ENCODE measurements at places on chromosomes 4 and X. TPM values are rescaled to one million over a fixed set of nuclear protein-coding genes. Genes with fewer than 3 reads are reported as not detected.

- no peak for DNase-seq
Measured at GRCh38 chrX:47187106-47187677, 6.4 kb upstream of the UBA1 start.

GRCh38 chrX:9205599-9206223 lies 171.8 kb upstream of the FAM9B start:
- no peak for DNase-seq

DNA sequence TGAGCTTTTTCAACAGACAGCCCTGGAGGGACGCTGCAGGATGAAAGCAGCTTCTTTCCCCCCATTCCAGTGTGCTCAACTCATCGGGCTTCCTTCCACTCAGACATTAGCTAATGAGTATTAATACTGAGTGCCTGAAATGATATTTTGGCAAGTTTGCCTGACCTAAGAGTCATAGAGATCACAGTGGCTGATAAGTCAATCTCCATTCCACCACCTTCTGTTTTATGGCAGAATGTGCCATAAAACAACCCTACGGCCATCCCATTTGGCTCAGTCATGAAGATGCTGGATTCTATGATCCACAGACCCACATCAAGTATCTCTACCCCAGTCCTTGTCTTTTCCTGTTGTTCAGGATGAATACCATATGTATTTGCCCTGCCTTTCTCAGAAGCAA lies 48.3 kb upstream of the MAB21L2 start:
- no peak for DNase-seq

ZDHHC15 gene
- polyA plus RNA-seq: 0.09 TPM

DNA sequence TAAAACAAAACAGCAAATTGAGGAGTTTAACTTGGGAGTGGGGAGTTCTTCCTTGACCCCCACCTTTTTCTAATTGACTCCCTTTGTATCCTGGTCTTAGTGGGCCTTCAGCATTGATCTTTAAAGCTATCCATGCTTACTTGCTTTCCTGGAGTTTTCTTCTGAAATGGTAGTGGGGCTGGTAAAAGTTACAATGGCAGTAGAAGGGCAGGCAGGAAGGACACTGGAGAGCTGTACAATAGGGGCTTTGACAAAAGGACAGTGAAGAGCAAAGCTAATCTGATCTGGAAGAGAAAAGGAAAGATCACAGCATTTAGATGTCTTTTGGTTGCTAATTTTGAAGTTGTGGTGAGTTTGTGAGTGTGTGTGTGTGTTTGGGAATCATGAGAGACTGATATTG lies 111.5 kb downstream of the MID1 start:
- DNase-seq: no peak

- DNase-seq: peak; percentile 65
Measured at GRCh38 chrX:8913655-8914409, 112.6 kb upstream of the FAM9A start.

DNA sequence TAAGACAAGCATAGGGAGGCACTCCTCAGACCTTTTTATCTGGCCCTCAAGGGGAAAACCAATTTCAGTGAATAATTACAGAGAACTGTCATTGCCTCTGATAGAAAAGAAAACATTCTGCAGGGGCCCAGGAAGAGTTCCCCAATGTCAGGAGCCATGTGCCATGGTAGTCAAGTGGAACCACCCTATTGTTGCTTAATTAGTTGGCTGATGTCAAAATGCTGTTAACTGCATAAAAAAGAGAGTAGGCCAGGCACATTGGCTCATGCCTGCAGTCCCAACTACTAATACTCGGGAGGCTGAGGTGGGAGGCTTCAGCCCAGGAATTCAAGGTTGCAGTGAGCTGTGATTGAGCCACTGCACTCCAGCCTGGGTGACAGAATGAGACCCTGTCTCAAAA lies 28.6 kb upstream of the OGT start:
- DNase-seq: no peak

DNA sequence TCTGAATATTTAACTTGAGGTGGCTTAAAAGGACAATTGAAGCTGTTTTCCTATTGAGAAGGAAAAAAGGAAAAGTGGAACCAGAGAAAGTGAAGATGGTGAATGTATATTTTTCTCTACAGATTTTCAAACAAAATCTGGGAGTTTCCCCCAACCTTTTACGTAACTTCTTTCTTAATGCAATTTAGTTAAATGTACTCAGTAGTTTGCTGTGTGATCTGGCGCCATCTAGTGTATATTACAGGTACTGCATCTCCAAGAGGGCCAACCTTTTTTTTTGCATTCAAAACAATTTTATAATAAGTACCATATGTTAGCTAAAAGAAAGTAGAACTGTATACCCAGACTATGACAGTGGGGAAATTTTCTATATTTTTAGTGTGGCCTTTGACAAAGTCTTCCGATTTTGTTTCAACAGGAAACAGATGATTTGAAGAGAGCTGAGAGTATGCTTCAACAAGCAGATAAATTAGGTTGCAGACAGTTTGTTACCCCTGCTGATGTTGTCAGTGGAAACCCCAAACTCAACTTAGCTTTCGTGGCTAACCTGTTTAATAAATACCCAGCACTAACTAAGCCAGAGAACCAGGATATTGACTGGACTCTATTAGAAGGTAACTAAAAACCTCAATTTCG lies 82.0 kb downstream of the PLS3 start:
- DNase-seq: peak; percentile 77

DNA sequence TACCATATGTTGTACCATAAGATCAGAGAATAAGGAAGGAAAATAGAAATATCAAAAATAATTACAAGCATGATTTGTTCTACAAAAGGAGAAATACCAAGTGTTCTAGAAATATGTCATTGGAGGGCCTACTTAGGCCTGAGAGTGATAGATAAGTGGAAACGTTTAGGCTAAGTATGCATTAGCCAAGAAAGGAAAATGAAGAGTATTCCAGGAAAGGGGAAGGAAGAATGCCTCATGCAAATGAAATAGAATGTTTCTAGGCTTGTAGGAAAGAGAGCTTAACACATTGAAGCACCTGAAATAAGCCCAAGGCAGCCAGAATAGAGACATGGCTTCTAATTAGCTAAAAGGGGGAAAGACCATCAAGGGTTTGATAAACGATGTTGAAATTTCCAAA lies 595.7 kb upstream of the ATOH1 start:
- DNase-seq: no peak

GRCh38 chrX:9522378-9523155 lies 57.7 kb downstream of the TBL1X start:
- DNase-seq: peak; percentile 51

- DNase-seq: no peak
Measured at GRCh38 chrX:78957768-78958130, 12.6 kb downstream of the P2RY10 start.

GRCh38 chr4:94871644-94872305 lies 114.0 kb downstream of the BMPR1B start:
- peak; percentile 17 for DNase-seq

MND1 gene
- 7.8 TPM for polyA plus RNA-seq

- no peak for DNase-seq
Measured at GRCh38 chrX:45191383-45191782, 9.3 kb downstream of the DIPK2B start.

NPY2R gene
- not detected for polyA plus RNA-seq

GRCh38 chr4:15550491-15550890 lies 80.8 kb downstream of the CC2D2A start:
- no peak for DNase-seq

- DNase-seq: no peak
Measured at GRCh38 chr4:89371614-89372013, 64.0 kb upstream of the GPRIN3 start.

DNA sequence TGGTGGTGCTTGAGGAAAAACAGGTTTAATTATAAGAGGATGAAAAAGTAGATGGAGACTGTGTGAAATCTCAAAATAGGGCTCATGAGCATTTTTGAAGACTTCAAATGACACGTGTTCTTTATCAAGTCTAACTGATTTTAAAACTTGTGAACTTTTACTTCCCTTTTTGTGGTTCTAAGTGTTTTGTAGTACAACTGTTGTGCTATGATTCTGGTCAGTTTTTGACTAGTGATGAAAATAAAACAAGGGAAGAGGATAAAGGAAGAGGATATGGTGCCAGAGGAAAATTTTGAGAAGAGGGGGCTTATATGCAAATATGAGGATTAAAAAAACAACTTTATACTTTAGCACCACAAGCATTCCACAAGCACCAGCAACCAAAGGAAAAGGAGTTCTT lies 644.0 kb downstream of the RPA4 start:
- no peak for DNase-seq

DNA sequence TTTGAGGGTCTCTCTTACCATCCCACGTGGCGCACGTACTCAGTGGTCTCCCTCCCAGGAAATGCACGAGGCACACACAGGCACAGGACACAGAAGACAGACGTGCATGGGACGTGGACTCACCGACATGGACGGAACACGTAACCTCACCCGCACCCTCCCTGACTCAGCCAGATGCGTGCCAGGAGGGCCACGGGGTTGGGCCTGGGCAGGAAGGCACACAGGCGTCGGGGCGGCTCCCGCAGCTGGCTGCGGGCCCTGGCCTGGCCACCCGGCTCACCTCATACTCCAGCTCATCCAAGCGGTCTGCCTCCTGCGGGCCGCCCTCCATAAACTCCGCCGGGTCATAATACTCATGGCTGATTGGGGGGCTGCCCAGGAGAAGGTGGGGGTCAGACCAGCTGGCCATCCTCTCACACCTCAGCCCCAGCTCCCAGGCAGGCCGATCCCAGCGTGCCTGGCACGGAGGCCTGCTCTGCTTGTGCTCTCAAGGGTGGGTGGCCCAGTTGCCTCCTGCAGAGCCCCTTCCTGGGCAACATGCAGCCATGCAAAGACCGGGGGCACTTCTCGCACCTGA lies 12.6 kb downstream of the SSR4 start:
- no peak for DNase-seq

- DNase-seq: no peak
Measured at GRCh38 chr4:145782756-145783155, 102.8 kb downstream of the C4orf51 start.

GRCh38 chr4:79250887-79251286 lies 75.0 kb downstream of the NAA11 start:
- DNase-seq: no peak
